Chondrocyte (in vitro differentiated cells): ENCODE measurements at places on chromosomes 4 and X. TPM values are rescaled to one million over a fixed set of nuclear protein-coding genes. Genes with fewer than 3 reads are reported as not detected.

FATE1 gene
- not detected in 3 replicates for total RNA-seq

DNA sequence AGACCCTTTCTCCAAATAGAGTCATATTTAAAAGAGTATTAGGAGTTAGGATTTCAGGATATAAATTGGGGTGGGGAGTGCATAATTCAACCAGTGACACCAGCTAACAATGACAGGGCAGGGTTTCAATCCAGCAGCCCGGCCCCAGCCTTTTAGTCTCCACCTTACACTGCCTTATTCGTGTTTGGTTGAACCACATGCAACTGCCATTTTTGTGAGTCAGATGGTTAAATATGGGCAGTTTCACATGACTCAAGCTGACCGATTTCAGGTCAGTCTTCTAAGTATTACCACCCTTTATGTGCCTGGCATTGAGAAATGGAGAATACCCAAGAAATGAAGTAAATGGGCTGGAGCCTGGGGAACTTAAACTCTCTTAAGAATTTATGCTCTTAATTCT is 102.8 kb downstream of the STOX2 start:
- no peaks in the 10 kb centered on the region for H3K4me1 ChIP-seq
- no peaks in the 10 kb centered on the region for H3K27me3 ChIP-seq
- H3K4me3 ChIP-seq: no peak overlapping the region
- no peaks in the 10 kb centered on the region for H3K36me3 ChIP-seq
- H3K27ac ChIP-seq: no peak overlapping the region
- no peak for DNase-seq

GRCh38 chr4:77859256-77859655 is 3.4 kb upstream of the MRPL1 start:
- DNase-seq: no peak
- no peaks in the 10 kb centered on the region for H3K36me3 ChIP-seq
- H3K4me3 ChIP-seq: no peak overlapping the region
- H3K27me3 ChIP-seq: no peaks in the 10 kb centered on the region

MSX1 gene
- total RNA-seq: 4.4 to 4.8 TPM (median 4.4 TPM) in 3 replicates

DNA sequence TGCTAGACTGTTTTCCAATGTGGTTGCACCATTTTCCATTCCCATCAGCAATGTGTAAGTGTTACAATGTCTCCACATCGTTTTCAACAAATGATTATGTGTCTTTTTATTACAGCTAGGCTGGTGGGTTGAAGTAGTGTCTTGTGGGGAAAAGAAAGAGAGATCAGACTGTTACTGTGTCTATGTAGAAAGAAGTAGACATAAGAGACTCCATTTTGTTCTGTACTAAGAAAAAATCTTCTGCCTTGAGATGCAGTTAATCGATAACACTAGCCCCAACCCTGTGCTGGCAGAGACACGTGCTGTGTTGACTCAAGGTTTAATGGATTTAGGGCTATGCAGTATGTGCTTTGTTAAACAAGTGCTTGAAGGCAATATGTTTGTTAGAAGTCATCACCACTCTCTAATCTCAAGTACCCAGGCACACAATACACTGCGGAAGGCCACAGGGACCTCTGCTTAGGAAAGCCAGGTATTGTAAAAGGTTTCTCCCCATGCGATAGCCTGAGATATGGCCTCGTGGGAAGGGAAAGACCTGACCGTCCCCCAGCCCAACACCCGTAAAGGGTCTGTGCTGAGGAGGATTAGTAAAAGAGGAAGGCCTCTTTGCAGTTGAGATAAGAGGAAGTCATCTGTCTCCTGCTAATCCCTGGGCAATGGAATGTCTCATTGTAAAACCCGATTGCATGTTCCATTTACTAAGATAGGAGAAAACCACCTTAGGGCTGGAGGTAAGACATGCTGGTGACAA is 23.0 kb upstream of the UGT2B15 start:
- H3K4me3 ChIP-seq: no peak overlapping the region
- no peaks in the 10 kb centered on the region for H3K36me3 ChIP-seq
- no peak overlapping the region for H3K27ac ChIP-seq

GRCh38 chr4:127783955-127784770 is 2.0 kb downstream of the HSPA4L start:
- peak overlapping the region; percentile 4 for H3K27ac ChIP-seq
- H3K4me1 ChIP-seq: peaks cover 22% of the 10 kb centered on the region
- no peak overlapping the region for H3K4me3 ChIP-seq
- H3K36me3 ChIP-seq: no peaks in the 10 kb centered on the region

PRKG2 gene
- total RNA-seq: not detected in 3 replicates

- H3K4me1 ChIP-seq: peaks cover 20% of the 10 kb centered on the region
- H3K27ac ChIP-seq: no peak overlapping the region
- H3K27me3 ChIP-seq: no peaks in the 10 kb centered on the region
- H3K4me3 ChIP-seq: no peak overlapping the region
- no peak for DNase-seq
- H3K36me3 ChIP-seq: no peaks in the 10 kb centered on the region
Observed at GRCh38 chrX:9336456-9336855, 128.4 kb upstream of the TBL1X start.
